ENCODE measurements at places on chromosomes 6 and 20.

DNA sequence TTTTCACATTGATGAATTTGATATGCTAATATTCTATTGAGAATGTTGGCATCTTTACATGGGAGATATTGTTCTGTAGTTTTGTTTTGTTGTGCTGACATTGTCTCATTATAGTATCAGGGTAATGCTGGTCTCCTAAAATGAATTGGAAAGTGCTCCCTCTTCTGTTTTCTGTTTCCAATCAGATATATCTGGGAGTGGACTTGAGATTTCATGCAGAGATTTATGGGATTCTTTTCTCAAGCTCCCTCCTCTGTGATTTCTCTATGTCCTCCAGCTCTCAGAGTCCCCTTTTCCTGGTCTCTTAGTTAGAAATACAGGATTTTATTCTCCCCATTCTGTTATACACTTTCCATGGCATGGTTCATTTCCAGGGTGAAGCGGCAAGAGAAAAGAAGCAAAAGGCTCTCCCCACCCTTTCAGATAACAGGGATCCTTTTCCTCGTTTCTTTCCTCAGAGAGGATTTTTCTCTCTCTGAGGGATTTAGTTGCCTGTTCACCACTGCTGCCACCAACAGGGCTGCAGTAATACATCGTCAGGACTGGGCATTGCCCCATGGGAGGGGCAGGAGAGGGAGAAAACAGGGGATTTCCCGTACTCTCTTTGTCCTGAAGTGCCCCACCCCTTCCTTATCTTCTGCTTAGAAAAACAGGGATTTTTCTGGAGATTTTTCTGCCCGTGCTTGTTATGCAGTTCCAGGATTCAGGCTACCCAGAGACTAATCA, 59.3 kb upstream of the STMND1 start:
- no peak for DNase-seq

- peak; percentile 63 for DNase-seq
Observed at GRCh38 chr20:25294459-25295385, 46.8 kb downstream of the PYGB start.

DNA sequence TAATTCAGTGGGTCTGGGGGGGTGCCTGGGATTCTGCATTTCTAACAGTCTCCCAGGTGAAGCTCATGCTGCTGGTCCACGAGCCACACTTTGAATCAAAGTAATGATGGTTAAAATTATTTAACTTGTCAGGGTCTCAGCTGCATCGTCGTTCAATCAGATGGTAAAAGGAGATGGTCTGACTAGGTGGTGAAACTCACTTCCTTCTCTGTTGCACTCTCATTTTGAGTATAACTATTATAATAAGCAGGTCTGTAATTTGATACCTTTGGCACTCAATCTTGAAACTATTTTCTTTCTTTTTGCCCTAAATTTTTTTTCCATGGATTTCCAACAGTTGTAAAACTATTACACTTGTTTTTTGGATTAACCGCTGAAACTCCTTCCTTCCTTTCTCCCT, 292.5 kb downstream of the FARS2 start:
- no peak for DNase-seq

- no peak for DNase-seq
Observed at GRCh38 chr6:81894306-81894705, 141.8 kb upstream of the TENT5A start.

- peak; percentile 71 for DNase-seq
Observed at GRCh38 chr6:151494235-151494935, 568 bp downstream of the CCDC170 start.

- no peak for DNase-seq
Observed at GRCh38 chr6:7264686-7265384, 48.2 kb downstream of the SSR1 start.

- DNase-seq: no peak
Observed at GRCh38 chr6:46013639-46014038, 2.0 kb downstream of the CLIC5 start.

DNA sequence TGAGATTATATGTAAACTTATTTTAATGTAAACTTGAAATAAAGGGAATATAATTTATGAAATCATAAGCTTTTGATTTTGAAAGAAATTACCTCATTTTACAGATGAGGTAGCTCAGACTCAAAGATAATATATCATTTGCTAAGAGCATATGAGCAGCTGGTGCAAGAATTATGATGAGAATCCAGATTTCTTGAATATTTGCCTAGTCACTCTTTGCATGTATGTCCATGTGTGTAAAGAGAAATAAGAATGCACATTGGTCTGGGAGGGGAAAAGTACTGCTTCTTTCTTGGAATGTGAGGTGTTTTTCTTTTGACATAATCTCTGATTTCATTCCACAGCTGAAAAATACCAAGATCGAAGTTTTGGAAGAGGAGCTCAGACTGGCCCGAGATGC, 11.1 kb upstream of the SNRNP48 start:
- DNase-seq: no peak

- DNase-seq: no peak
Observed at GRCh38 chr6:53691252-53691651, 25.7 kb upstream of the KLHL31 start.

GRCh38 chr6:93318121-93318520, 101.2 kb downstream of the EPHA7 start:
- DNase-seq: no peak

DNA sequence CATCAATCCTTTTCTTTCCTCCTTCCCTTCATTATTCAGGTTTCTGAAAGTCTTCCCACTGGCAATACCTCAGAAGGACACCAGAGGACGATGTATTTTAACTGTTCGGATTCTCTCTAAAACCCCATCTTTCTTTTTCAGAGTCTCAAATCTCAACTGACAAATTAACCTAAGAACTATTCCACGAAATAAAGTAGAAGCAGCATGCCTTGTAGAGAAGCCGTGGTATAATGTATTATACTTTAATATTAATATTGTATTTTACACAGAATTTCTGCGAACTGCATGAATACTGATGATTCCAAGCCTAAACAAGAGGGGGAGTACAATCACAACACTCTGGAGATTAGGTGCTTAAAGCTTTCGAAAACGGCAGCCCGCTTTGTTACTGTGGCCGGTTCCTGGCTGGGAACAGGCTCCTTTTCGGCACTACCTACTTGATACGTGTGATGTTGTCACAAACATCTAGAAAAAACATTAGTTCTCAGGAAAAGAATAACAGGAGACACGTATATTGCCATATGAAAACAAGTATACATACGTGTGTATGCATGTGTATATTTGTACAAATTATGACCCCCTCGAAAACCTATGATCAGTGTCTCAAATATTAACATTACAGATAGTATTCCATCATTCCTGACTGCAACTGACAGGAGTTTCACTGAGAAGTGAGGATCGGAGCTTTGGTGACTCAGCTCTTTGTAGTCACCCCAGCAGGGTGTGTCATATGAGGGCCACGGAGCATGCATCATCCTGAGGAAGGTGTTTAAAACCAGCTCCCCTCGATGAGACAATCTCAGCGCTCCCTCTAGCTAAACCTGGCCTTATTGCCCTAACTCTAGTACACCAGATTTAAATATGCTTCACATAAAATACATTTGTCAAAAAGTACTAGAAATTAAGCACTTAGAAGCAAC, 319.7 kb upstream of the TCF21 start:
- peak; percentile 31 for DNase-seq

- DNase-seq: peak; percentile 50
Observed at GRCh38 chr20:1122388-1123315, 4.2 kb downstream of the PSMF1 start.

GRCh38 chr20:50146732-50147662, 6.5 kb downstream of the PEDS1 start:
- peak; percentile 41 for DNase-seq

- DNase-seq: no peak
Observed at GRCh38 chr6:42032366-42032765, 18.0 kb upstream of the TAF8 start.

- DNase-seq: no peak
Observed at GRCh38 chr6:39153766-39154397, 38.9 kb upstream of the SAYSD1 start.

- DNase-seq: no peak
Observed at GRCh38 chr20:55253781-55254180, 751.5 kb downstream of the CBLN4 start.

GRCh38 chr6:168387426-168387825, 53.6 kb upstream of the SMOC2 start:
- peak; percentile 19 for DNase-seq

DNA sequence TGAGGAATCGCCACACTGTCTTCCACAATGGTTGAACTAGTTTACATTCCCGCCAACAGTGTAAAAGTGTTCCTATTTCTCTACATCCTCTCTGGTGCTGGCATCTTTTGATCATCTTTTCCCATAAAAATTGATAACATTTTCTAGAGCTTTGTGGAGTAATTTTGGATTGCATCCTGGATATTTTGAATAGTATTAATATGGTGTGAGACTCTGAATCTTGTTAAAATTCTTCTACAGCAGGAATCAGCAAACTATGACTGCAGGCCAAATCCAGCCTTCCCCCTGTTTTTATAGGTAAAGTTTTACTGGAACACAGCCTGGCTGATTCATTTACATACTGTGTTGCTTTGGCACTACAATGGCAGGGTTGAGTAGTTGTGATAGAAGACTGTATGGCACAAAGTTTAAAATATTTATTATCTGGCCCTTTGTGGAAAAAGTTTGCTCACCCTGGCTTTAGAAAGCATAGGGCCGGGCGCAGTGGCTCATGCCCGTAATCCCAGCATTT, 15.0 kb upstream of the RNF8 start:
- no peak for DNase-seq

GRCh38 chr20:31695849-31696804, 26.5 kb downstream of the BCL2L1 start:
- DNase-seq: no peak

DNA sequence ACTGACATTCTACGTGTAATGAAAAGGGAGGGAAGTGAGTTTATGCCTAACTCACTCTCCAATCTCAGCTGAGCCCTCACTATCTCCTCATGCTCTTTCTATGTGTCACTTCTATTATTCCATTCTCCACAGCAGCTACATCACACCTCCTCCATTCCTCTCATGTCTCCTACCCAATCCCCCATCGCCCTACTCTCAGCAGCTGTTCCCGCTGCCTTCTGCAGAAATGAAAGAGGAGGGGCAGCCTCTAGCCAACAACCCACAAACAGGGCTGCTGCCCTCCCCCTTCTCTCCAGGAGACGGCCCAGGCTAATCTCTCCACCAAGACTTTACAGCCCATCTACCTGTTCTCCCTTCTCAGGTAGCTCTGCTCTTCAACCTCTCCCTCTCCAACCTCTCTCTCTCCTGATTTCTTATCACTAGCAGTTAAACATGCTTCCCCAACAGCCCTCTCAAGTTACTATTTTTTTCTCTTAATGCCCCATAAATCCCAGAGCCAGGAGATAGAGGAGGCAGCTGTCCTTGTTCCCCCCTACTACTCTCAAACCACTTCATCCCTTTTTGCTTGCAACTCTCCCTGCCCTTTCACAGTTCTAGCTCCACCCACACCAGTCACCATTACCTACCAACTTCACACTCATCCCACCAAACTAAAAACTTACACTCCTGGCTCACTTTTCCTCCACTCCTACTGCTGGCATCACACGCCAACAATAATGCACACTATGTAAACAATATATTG, 136.5 kb downstream of the BTBD9 start:
- no peak for DNase-seq

GRCh38 chr6:81735756-81736380, 16.6 kb downstream of the TENT5A start:
- no peak for DNase-seq

DNA sequence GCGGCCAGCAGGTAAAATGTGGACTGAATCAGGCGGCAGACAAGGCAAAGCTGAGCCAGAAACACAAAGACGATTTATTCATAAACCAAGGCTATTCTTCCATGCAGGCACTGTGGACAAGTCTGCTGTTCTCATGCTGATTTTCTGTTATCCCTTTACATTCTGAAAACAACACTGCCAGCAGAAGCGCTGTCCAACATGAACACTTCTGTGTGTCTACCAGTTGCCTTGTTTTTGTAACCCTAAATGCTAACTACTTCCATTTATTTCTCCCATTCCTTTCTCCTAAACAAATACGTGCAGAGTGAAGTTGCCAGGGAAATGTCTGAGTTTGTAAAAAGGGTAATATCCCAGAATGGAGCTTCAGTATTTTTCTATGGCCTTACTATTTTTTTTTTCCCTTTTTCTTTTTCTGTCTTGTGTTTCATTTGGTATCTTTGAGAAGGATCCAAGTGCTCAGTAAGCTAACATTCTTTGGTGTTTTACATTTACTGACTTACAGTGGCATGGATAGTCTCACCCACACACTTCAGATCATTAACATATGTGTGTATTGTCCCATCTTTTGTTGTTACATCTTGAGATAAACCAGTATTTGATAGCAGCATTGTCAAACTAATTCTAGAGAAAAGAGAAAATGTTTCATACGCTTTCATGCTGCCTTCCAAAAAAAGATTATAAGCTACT, 1308.9 kb upstream of the MAP3K7 start:
- no peak for DNase-seq

- DNase-seq: no peak
Observed at GRCh38 chr6:112665815-112666214, 318.7 kb downstream of the RFPL4B start.

GRCh38 chr6:75691012-75691411, 58.0 kb upstream of the MYO6 start:
- DNase-seq: no peak

GRCh38 chr20:1813101-1813529, 82.1 kb upstream of the SIRPA start:
- peak; percentile 77 for DNase-seq

GRCh38 chr6:27863962-27864905, 48.0 kb downstream of the OR2B2 start:
- peak; percentile 38 for DNase-seq

- no peak for DNase-seq
Observed at GRCh38 chr6:6771224-6771945, 182.9 kb downstream of the LY86 start.

DNA sequence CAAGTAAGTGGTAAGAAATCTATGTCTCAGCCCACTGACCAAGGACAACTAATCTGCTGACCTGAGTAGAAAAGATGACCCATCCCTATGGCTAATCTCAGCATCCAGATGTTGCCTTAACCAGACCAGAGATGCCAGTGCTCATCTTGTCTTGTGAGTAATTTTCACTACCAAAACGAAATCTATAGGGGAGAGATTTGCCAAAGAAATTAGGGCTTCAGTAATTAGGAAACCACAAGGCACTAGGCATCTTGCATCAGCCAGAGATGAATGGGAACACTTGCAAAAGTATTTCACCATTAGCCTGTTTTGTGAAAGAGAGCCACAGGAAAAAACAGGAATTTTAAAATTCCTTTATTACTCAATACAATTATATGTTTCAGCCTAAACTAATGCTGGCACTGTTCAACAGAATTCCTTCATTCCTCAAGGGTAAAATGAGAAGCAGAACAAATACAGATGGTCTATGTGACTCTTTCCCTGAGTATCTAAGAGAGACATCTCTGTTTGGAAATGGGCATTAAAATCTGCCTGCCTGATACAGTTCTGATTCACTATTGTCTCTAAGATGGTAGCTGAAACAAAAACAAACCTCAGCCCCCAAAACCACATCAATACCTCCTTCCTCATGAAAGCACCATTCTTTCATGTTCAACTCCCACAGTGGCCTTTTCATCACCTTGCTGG, 87.8 kb downstream of the GMDS start:
- DNase-seq: no peak

GRCh38 chr6:37316071-37316470, 37.7 kb upstream of the RNF8 start:
- no peak for DNase-seq

- no peak for DNase-seq
Observed at GRCh38 chr20:33864324-33864963, 53.3 kb downstream of the CHMP4B start.

Measured in left ventricle myocardium superior (tissue), 1 donor.